ENCODE measurements at places on chromosomes 6 and 20.
A peak's percentile ranks its signal among the peaks of the same experiment; 100 is the strongest.

- DNase-seq = no peak
These were observed 55.4 kb downstream of the CDC5L start for GRCh38 chr6:44442833-44443444.

GRCh38 chr20:45772693-45773092 lies 19.0 kb downstream of the WFDC3 start:
- no peak for DNase-seq

GRCh38 chr6:25953733-25954132 lies 8.9 kb upstream of the TRIM38 start:
- no peak for DNase-seq

DNA sequence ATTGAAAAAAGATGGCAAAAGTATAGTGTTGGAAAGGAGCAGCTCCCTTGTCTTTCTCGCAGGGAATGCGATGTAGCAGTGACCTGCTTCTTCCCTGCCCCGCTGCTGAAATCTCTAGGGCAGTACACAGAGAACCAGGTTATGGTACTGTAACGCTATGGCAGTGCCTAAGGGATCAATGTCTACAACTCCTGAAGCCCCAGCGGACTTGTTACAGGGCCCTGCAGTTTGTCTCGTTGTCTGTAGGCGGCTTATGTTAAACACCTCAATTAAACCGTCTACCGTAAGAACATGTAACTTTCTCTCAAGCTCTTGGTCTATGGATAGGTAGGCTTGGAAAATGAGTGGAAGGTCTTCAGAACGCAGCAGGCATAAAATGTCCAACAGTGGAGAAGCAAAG lies 44.8 kb upstream of the SLC17A4 start:
- DNase-seq = no peak

- DNase-seq = peak; percentile 66
These were observed 41.5 kb downstream of the SH3BGRL2 start for GRCh38 chr6:79672631-79673111.

DNA sequence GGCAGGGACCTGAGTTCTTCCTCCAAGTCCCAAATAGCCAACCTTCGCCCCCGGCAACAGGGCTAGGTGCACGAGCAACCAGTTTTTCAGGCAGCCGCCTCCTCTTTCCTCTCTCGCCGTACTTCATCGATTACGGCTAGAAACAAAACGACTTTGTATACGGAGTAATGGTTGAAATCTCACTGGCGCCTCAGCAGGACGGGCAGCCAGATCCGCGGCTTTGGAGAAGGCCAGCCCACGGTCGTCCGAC lies 333 bp upstream of the SMIM13 start:
- DNase-seq = no peak

DNA sequence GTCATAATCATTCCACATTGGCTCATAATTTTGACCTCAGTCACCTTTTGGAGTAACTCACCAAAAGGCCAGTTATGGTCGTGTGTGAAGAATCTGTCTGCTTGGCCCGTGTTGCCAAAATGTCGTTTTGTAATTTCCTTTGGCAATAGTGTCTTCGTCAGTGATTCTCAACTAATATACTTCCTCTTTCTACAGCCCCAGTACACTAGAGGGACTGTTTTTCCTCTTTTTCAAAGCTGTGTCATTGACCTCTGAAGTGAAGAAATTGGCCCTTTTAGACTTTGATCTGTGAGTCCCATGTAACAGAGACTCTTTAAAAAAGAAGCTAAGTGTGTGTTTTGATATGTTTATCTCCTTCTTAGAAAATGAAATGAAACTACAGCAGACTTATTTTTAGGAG lies 5.2 kb downstream of the FOXO3 start:
- peak; percentile 71 for DNase-seq

DNA sequence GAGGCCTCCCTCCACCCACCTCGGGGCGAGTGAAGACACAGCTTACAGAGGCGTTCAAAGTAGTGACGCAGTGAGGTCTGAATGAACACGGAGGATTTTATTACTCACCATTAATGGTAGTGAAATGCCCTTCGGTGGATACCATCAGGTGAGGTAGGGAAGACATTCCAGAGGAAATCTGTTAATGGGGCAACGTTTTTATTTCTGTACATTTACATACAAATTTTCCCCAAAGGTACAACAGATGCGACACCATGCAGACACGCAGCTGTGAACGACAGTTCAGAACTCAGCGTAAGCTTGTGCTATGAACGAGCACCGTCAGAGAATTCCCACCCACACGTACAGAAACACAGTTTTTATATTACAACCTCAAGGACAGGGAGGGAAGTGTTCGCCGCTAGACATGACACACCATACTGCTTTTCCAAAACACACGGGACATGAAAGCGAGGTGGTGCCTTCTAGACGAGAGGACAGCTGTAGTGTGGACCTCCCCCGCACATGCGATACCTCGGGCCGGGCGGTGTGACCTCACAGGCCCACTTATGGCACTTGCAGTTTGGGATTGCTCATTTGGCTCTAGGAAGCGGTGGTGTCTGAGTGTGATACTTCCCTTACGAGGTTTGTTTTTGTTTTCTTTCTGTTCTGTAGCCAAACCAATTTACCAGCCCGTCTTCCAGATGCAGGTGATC lies 10.7 kb downstream of the PSMG4 start:
- no peak for DNase-seq

- DNase-seq = no peak
These were observed 662.1 kb upstream of the ID4 start for GRCh38 chr6:19175023-19175422.

- DNase-seq = no peak
These were observed 25.3 kb downstream of the BFSP1 start for GRCh38 chr20:17505636-17506517.

DNA sequence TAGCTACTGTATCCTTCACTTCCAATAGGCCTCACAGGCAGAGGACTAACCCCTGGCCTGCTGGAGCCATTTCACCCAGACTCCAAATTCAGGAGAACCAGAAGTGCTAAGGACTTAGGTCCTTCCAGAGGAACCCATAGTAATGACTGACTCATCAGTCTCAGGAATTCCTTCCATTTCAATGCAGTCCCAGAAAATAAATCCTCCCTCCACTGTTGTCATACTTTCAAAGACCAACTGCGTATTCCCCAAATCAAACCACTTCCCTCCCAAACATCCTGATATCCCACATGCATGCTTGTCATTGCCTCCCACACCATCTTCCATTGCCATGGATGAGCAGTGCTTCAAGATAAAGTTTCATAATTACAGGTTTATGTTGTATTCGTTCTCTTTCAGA lies 31.8 kb upstream of the NT5E start:
- DNase-seq = peak; percentile 62

DNA sequence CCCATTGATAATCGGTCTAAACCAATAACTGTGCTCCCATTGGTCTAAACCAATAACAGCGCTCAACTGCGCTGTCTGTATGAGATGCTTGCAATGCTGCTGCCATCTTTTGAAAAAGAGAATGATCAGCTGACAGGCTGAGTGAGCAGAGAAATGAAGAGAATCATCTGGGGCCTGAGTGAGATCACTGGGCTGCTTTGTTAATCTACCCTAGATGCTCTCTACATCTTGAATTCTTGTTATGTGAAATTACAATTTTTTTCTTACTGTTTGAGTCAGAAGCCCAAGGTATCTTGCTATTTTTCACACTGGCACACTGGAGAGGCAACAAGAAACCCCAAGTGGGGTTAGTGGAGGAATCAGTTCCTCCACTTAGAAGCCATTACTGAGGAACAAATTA lies 91.5 kb upstream of the GCM1 start:
- DNase-seq = no peak
